Occipital lobe (tissue), 3 donors: ENCODE measurements at places on chromosomes 3 and 15.

DNA sequence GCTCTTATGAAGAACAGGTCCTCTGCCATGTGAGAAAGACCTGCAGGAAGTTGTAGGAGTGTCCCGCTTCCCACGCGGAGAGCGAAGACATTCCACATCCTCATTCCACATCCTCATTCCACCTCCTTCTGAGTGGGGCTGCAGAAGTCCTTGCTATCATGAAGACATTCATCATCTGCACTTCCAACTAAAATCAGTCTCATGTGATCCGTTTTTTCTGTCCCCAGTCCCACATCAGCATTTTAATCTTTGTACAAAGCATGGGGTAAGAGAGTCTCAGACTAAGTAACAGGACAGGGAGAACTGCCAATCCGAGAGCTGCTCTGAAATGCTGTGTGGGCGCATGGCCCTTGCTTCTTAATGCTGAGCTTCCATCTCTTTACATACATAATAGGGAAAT, 227.2 kb downstream of the RSRC1 start:
- DNase-seq, result no peak

DNA sequence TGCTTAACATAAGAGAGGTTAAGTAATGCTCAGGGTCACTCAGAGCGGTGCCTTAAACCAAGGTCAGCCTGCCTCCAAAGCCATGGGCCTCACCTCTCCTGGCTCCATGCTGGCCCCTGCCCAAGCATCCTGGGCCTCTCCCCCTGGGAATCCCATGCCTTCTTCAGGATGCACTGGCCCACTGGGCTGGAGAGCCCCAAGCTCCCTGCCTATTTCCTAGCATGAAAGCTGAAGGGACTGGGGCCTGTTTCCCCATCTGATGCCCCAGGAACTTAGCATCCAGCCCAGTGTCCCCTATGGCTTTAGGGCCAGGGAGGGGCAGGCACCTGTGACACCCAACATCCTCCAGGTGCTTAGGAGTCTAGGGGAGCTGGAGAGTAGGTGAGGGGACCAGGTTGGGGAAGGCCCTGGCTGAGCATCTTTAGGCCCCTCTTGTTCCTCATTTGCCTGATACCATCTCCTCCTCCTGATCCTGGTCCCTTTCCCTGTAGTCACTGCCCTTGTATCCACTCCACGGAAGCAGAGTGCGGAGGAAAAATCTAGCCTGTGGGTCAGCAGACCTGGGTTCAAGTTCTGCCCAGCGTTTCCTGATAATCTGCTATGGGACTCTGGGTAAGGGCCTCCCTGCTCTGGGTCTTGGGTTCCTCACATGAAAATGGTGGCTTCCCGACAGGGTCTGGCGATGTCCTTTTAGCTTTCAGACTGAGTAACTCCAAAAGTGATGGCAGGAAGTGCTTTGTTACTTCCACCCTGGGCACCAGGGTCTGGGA, 28.6 kb downstream of the EHD4 start:
- no peak for DNase-seq

DNA sequence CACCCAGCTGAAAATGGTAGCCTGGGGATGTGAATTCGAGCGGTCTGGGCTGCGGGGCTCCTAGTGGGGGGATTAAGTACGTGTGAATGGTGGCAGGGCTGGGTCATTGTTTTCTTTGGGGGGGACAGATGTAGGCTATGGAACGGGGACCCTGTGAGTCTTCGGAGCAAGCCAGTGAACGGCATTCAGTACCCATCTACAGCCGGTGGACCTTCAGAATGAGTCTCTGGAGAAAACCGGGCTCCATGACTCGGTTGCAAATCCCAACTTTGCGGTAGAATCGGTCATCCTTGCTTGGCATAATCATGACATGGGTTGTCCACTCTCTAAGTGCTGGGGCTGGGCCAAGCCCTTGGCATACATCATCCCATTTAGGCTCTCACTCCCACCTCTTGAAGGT, 7.2 kb upstream of the EOMES start:
- DNase-seq, result no peak

GRCh38 chr3:159062734-159063410, 261.0 kb downstream of the MFSD1 start:
- DNase-seq, result no peak

GRCh38 chr15:24957691-24958090, 2.9 kb downstream of the SNRPN start:
- no peak for DNase-seq

- no peak for DNase-seq
These were observed 3.2 kb downstream of the NEIL1 start for GRCh38 chr15:75349851-75350588.

- DNase-seq, result no peak
These were observed 22.7 kb upstream of the IREB2 start for GRCh38 chr15:78415284-78415683.

DNA sequence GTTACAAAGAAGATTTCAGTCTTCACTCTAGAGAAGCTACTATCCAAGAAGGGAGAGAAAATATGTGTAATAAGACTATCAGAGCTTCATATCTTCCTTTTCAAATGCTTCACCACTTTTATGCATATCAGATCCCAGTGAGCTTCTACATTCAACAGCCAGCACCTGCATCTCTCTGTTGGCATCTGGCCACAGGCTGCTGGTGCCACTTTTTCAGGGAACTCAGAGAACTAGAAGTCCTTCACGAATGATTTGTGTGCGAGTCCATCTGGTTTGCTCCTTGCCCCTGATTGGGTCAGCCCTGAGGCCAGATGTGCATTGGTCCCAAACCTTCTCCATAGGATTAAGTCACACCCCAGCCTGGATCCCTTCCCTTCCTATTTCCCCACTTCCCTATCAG, 22.1 kb downstream of the SNTN start:
- no peak for DNase-seq

- DNase-seq, result no peak
These were observed 65.7 kb downstream of the SLC12A8 start for GRCh38 chr3:125146626-125147490.

DNA sequence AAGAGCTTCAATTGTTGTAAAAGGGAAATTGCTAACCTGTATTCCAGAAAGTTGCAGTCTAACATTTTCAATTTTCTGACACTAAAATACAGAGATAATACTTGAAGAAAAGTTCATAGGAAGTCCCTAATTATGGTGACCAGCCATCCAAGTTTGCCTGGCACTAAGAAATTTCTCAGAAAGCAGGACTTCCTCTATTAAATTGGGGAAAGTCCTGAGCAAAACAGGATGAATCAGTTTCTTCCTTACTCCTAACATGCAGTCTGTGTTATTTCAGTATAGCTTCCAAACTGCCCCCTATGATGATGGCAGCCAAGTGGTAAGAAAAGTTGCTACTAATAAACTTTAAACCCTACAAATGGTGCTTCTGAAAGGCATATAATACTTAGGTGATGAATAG, 133.5 kb upstream of the SGO1 start:
- no peak for DNase-seq

DNA sequence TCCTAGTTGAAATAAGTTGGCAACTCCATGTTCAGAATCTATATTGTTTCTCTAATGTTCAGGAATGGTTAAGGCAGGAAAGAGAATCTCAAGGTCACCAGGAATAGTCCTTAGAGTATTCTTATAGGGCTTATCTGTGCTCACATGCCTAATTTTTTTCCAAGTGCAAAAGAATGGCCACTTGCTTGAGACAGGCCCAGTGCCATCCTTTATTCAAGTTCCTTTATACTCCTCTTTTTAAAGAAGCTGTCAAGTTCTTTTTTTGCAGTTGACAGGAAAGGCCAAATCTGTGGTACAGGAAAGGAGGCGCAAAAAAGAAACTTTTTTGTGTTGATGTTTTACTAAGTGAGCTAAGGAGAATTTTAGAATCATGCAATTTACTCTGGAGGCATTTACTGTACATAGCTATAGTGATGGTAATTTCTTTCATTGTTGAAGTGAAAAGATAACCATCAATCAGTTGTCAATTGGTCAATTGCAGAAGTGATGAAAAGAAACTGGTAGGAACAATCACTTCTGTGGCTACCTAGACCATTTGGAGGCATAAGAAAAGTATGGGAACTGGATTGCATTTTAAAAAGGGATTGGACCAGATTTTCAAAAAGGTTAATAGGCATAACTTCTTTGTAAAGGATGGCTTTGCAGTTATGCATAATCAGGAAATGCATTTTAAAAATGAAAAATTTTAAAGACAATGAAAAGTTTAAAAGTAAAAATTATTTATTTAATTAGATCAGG, 102.5 kb upstream of the SOX2 start:
- DNase-seq, result no peak

- DNase-seq, result no peak
These were observed 636.8 kb downstream of the MECOM start for GRCh38 chr3:169026543-169027182.

GRCh38 chr3:71370467-71370866, 213.1 kb downstream of the FOXP1 start:
- DNase-seq, result no peak

DNA sequence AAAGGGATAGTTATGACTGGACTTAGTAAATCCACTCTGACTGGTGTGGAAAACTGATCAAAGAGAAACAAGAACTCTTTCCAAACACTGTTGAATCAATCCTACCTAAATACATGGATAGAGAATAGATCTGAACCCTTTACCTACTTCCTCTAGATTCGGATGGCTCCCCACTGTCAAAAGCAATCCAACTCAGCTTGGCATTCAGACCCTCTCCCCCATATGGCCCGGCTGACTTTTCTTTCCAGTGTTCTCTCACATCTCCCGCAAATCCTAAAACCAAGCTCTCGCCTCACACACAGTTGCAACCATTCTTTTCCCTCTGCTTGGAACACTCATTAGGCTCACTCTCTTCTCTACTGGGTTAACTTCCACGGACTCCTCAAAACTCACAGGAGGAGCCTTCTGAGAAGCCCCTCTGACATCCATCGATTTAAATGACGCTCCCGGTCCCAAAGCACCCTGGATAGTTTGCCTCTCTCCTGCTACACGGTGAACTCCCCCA, 639 bp downstream of the SPICE1 start:
- no peak for DNase-seq

GRCh38 chr3:172031996-172032395, 7.4 kb upstream of the FNDC3B start:
- DNase-seq, result no peak

DNA sequence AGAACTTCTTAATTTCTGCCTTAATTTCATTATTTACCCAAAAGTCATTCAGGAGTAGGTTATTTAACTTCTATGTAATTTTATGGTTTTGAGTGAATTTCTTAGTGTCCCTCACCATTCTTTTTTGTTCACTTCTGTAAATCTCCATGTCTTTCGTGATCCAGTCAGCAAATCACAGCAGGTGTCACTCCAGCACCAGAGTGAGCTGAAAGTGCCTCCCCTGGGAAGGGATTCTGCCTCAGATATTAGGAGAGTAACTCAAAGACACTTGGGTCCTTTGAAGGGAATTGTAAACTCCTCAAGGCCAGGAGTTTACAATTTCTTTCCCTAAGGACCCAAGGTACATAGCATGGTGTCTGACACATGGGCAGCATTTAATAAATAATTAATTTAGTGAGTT, 207.6 kb upstream of the AZI2 start:
- DNase-seq, result no peak
